ENCODE measurements at places on chromosomes 5 and 9.

DNA sequence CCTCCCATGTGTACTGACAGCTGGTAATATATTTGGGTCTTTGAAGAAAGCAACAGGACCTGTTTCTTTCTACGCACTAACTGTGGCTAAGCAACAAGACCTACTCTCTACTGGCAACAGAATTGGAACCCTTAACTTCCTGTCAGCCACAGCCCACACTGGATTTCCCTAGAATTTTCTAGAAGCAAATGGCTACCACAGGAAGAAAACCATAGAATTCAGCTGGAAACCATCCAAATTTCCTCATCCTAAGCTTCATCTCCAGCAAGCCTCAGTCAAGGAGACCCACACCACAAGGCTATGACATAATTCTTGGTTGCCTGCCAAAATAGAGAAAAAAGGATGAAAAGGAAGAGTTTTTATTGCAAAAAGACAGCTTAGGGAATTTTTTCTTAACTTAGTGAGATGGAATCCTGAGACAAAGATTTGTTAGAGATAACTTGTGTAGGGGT, 171.8 kb upstream of the TNC start:
- DNase-seq: peak; percentile 75

GRCh38 chr5:127988146-127988760, 95.3 kb upstream of the SLC12A2 start:
- peak; percentile 73 for DNase-seq

- peak; percentile 83 for DNase-seq
Observed at GRCh38 chr5:179870403-179870903, 11.8 kb upstream of the MRNIP start.

GRCh38 chr9:133348718-133349573, 928 bp downstream of the RPL7A start:
- peak; percentile 14 for DNase-seq

GRCh38 chr5:16826379-16827125, 109.5 kb downstream of the MYO10 start:
- DNase-seq: no peak

GRCh38 chr9:81374459-81375186, 314.7 kb downstream of the TLE1 start:
- no peak for DNase-seq

GRCh38 chr5:116381201-116381600, 193.4 kb downstream of the SEMA6A start:
- DNase-seq: no peak

DNA sequence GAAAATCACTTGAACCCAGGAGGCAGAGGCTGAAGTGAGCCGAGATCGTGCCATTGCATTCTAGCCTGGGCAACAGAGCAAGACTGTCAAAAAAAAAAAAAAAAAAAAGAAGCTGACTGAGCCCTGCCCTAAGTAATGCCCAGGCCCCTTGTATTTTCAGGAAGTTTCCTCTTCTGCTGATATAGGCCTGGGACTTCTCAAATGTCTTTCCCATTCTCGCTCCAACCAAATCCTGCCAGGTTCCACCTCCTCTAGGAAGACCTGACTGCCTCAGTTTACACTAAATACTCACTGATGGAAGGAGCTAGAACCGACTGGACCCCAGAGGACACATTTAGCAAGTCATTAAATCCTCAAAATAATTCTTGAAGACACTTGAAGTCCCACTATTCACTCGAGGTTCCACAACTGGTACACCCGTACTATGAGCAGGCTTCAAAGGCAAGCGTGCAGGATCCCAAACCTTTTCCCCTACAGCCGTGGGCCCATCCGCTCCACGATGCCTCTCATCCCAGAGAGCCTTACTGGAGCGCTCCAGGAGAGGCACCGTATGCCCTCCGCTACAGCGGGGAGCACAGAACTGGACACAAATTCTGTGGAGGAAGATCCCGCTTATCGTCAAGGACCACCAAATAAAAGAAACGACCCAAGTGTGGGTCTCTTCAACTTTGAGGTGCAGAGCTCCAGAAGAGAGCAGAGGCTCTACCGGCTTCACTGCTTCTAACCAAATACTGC, 676 bp downstream of the NOL6 start:
- no peak for DNase-seq

DNA sequence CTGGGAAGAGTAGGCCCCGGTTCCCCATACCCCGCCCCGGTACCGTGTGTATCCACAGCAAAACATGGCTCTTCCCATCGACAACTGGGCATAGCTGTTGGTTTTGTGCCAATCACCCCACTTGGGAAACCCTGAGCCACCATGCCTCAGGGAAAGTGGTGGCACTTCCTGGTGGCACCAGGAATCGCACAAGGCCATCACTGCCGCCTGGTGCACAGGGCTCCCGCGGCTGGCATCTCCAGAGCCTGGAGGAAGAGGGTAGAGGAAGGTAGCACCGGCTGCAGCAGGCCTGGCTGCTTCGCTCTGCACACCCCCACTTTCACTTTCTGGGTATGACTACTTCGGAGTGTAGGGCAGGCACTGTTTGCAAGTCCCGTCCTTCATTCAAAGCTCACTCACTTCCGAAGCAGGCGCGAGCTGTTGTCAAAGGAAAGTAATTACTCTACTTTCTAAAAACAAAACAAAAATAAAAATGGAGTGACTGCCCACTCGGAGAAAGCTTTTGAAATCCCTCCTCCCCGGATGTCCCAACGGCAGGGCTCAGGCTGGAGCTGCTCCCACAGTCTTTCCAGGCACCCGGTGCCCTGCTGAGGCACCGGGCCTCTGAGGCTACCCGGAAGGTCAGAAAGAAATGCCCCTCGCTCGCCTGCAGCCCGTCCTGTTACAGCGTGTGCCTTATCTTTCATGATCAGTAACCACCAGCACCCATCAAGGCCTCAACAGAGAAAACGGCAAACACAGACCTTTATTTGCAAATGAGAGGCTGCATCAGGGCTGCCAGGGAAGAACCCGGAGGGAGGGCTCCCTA, 2.0 kb downstream of the BRD3 start:
- DNase-seq: no peak

DNA sequence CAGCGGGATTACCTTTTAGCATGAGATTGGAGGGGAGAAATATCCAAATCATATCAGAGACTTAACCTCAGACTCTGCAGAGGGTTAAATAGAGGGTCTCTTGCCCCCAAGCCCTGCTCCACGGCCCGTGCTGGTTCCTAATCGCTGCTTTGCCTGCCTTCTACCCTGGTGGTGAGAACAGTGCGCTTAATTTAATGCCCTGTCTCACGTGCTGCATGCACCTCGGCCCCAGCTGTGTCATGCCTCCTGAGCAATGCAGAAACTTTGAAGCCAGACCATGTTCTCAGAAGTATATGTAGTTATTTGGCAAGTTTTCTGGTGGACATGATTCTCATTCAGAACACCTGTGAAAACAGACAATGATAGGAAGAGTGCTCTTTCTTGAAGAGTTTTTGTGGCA, 1.4 kb downstream of the OTULIN start:
- peak; percentile 51 for DNase-seq

DNA sequence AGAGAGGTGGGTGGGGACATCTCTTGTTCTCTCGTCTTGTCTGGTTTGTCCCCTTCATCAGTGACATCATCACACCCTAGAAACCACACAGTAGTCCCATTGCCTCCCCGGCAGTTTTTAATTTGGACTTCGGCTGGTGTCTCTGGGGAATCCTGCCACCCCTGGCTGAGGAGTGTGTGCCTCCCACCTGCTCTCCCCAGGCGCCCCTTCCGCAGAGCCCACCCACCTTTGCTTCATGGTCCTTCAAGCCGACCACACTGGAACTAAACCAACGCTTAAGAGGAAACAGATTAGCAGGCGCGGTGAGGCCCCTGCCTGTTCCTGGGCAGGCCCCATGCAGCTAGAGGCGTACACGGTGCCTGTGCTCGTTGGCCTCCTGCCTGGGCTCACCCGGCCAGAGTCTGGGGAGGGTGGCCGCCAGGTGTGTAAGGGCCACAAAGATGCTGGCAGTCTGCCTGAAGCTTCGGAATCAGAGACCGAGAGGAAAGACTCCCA, 107.6 kb upstream of the SPRY4 start:
- DNase-seq: no peak

- DNase-seq: no peak
Observed at GRCh38 chr5:66894480-66895240, 298.5 kb downstream of the MAST4 start.

GRCh38 chr5:116137544-116138378, 52.9 kb downstream of the COMMD10 start:
- peak; percentile 91 for DNase-seq

DNA sequence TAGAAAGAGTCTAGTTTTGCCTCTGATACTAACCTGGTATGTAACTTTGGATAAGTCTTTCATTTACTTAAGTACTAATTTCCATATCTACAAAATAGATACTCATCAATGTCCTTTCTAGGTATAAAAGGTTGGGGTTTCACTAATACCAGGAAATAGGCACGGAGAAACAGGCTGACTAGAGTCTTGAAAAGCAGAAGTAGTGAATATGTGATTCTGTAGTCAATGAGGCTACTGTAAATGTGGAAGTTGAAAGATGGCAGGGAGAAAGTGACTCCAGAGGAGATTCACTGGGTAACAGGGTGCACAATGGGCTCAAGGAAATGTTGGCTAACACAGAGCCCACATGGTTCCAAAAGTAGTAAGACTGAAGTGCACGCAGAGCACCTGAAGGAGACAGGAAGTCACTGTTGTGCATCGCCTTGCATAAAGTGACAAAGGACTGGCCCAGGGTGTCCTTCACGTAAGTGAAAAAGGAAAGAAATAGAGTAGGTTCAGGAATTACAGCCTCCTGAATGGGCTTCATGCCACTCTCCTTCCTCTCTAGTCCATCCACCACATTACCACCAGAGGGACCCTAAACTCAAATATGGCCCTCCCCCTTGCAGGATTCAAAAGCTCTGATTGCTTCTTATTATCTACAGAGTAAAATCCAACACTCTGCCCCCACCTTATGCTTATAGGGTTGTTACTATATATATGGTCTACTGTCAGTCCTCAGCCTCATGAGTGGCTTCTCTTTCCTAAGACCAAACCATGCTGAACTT, 288.0 kb upstream of the SMARCA2 start:
- no peak for DNase-seq

GRCh38 chr9:2677915-2678889, 39.1 kb upstream of the KCNV2 start:
- no peak for DNase-seq

DNA sequence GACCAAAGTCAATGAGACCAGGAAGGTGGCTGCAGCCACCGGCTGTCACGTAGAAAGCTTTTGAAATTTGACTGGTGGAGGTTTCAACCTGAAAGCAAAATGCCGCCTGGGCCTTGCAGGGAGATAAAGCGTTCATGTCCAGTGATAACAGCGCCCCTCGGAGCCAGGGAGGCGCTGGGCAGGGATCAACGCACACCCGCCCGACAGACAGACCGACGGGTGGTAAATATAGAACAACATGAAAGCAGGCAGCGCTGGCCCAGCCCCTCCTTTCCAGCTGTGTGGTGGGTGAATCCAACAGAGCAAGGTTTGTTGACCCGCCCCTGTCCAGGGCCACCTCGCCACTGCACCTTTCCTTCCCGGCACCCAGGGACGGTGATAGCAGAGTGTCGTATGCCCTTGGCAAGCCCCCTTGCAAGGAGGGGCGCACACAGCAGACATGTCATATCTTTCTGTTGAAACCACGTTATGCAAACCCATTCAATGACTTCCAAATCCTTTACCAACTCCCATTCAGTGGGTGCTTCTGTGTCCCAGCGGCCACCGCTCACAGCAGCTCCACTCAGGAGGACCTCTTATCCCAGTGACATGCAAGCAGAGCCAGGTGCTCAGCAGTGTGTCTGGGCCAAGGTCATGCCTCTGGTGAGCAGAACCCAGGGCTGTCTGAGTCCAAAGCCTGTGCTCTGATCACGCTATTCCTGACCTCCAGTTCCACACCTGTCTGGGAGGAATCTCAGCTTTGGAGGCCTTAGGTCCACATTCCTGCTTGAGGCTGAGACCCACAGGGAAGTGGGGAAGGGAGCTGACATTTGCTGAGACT, 38.7 kb downstream of the NKX2-5 start:
- no peak for DNase-seq

GRCh38 chr9:133496861-133497842, 18.3 kb upstream of the SLC2A6 start:
- no peak for DNase-seq

GRCh38 chr5:84344788-84345187, 39.9 kb downstream of the EDIL3 start:
- no peak for DNase-seq

DNA sequence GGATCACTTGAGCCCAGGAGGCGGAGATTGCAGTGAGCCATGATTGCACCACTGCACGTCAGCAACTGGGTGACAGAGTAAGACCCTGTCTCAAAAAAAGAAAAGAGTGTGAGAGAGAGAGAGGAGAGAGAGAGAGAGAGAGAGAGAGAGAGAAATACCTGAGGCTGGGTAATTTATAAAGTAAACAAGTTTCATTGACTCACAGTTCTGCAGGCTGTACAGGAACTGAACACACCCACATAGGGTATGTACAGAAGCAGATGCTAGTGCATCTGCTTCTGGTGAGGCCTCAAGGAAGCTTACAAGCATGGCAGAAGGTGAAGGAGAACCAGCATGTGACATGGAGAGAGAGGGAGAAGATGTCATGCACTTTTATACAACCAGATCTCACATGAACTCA, 46.4 kb upstream of the CHD1 start:
- DNase-seq: no peak

GRCh38 chr5:157266286-157267007, 524 bp downstream of the CYFIP2 start:
- DNase-seq: peak; percentile 69

GRCh38 chr5:124707520-124707919, 38.9 kb downstream of the ZNF608 start:
- no peak for DNase-seq

GRCh38 chr9:74576176-74576575, 79.0 kb downstream of the RORB start:
- DNase-seq: peak; percentile 27

DNA sequence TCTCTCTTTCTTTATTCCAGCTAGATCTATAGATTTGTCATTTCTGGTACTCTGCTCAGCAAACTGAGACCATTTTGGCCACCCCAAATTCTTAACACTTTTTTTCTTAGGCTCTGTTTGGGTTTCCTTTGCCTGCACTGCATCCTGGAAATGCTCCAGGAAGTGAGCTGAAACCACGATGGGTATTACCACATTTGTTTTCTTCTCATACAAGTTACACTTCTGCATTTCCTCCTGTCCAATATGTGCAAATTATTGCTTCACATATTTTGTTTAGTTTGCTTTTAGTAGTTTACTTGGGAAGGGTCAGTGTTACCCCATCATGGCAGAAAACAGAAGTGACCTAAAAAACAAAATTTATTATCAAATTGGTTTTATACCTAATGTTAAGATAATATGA, 498.6 kb upstream of the GRIN3A start:
- no peak for DNase-seq

DNA sequence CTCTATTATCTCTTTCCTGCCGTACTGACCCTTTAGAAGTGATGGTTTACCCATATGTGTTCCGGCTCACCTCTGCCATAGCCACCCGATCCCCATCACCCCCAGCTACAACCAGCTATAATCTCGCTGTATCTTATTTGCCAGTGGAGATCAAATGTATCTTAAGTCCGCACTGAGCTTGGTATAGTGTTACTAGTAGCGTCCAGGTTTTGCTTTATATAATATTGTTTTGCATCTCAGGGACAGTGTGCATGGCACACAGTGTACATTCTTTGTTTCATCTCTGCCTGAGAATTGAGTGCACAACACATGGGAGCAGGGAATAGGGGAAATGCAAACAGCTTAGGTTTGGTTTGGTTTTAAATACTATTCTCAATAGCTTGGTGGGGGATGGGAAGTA, 135.8 kb upstream of the SNX2 start:
- no peak for DNase-seq

- DNase-seq: no peak
Observed at GRCh38 chr5:82222597-82223574, 55.3 kb downstream of the RPS23 start.

- no peak for DNase-seq
Observed at GRCh38 chr9:90996154-90997065, 194.8 kb downstream of the SYK start.

- DNase-seq: no peak
Observed at GRCh38 chr5:143025971-143026370, 255.8 kb downstream of the ARHGAP26 start.

Data from eye (tissue), 1 donor.